ENCODE measurements at places on chromosomes 2 and 18. TPM values are rescaled to one million over a fixed set of nuclear protein-coding genes. Genes with fewer than 3 reads are reported as not detected.
A peak's percentile ranks its signal among the peaks of the same experiment; 100 is the strongest.

- no peak for DNase-seq
These were observed 537.4 kb downstream of the CPS1 start for GRCh38 chr2:211093743-211094303.

- no peak for DNase-seq
These were observed 1.8 kb downstream of the BOK start for GRCh38 chr2:241560162-241560882.

TRPM8 gene
- not detected for total RNA-seq

- DNase-seq = peak; percentile 91
These were observed 14.6 kb upstream of the ITGAV start for GRCh38 chr2:186575302-186575701.

- no peak for DNase-seq
These were observed 133.1 kb upstream of the SEC11C start for GRCh38 chr18:59006461-59007067.

TRIM54 gene
- 0.09 TPM for total RNA-seq

DNA sequence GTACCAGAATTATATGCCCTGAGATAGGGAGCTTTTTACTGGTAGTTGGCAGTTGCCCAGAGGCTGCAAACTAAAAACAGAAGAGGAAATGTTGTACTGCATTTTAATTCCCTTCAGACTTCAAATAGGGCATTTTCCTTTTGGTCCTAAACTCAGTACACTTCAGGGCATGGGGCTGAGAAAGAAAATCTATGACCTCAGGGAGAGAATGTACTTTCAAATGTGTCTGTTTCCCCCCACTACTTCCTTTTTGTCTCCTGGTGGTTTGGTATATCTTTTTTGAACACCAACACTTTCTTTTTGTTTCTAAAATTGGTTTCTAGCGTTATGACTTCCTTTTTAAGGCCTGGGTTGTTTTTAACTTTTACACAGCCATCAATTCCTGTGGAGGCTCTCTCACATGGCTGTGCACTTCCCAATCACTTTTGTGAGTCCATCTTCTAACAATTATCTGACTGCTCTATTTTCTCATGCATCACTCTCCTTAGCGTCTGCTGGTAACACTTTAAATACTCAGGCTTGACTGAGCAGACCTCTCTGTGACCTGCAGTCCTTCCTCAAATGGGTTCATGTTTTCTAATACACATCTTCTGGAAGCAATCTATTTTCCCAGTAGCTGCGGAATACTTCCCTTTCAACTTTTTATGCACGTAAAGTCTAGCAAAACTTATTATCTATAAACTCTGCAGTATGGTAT, 596.0 kb downstream of the LRP1B start:
- no peak for DNase-seq

TRMT61B gene
- 10.5 TPM for total RNA-seq

DNA sequence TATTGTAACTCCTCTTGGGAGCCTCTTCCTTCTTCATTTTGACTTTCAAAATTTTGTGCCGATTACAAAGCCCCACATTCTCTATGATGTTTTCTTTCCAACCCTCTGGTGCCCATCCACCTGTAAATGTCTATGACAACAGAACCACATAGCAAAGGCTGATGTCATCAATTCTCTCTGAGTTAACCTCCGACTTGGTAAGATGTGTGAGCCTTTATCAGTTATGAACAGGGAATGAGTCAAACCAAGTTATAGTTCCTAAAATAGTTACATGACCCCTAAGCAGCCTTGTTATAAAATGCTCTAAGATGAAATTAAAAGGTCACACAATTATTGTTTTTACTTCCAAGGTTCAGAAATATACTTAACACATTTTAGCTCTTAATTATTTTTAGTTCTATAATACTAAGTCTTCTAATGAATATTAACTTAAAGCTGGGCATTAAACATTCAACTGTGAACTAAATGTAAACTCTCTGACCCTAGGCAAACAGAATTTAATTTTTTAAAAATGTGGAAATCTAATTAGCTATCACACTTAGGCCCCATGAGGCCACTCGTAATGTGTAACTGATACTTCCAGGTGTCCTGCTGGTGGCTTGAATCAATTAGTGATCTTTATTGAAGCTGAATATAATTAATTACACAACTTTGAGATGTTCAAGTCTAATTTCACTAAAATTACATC, 102.3 kb upstream of the CYRIA start:
- DNase-seq = no peak

- DNase-seq = no peak
These were observed 127.8 kb downstream of the CTIF start for GRCh38 chr18:48666613-48667012.

GRCh38 chr2:60510713-60511112, 42.7 kb downstream of the BCL11A start:
- no peak for DNase-seq

- no peak for DNase-seq
These were observed 42.4 kb downstream of the GYPC start for GRCh38 chr2:126698376-126698775.

UPP2 gene
- not detected for total RNA-seq

GRCh38 chr18:37889963-37890362, 324.4 kb upstream of the CELF4 start:
- no peak for DNase-seq

- no peak for DNase-seq
These were observed 44.9 kb downstream of the CFAP210 start for GRCh38 chr2:169649278-169649677.

DNA sequence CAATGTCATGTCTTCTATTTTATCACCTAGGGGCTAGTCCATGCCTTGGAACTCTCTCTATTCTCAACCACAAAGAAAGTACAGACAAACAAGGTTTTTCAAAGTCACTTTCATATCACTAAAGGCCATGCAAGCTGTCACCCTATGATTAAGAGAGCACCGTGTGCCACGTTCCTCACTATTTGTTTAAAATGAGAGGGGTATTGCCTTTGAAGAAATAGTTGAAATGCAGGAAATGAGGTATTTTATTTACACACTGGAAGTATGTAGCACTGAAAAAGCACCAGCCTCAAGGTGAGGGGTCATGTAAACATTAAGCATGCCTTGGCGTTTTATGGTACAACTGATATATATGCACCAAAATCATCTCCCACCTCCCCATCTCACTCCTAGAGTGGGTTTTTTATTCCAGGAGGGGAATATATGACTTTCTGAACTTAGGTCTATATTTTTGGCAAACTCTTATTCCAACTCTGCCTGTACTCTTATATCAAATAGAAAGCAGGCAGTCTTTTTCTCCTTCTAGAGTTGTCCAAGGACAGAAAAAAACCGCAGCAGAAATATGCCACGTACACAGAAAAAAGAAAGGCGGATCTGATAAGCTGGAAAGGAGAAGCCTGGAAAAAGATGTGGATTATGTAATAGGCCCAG, 53.5 kb downstream of the VSNL1 start:
- DNase-seq = peak; percentile 73

DNA sequence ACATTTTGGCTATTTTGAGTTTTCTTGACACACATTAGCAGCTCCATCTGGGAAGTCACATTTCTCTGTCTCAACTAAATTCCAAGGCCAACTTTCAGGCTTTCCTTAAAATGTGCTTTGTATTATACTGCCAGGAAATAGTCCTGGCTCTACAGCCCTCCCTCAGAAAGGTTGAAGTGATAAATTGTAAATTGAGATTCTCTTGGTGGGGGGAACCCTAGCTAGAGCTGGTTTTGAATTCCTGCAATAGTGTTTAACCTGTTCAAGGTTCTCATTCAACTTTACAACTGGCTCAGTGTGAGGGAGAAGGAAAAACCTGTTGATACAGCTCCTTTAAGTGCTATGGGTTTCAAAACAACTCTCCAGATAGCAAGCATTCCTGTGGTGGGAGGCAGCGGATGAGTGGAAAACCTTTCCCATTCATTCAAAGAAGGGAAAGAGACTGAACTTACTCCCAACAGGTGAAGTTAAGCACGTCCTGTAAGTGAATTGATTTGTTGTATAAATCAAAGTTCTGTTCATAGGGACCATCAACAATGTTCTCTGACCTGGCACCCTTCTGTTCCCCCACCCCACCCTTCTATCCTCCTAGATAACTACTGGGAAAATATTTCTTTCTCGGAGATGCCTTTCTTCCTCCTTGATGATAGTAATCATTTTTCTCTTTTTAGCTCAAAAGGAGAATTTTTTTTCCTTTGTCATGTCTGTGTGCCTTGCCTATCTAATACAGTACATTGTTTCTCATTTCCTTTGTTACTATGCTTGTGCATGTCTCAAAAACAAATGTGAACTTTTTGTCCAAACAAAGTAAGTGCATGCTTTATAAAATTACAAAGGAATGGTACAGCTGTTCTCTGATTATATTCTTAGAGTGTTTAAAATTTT, 44.2 kb upstream of the SLC39A10 start:
- DNase-seq = peak; percentile 72

All from lung (tissue), 17 donors.